ENCODE measurements at places on chromosomes 4 and X.
A peak's percentile ranks its signal among the peaks of the same experiment; 100 is the strongest.

GRCh38 chr4:5969336-5969735 is 48.9 kb downstream of the C4orf50 start:
- DNase-seq, result no peak

DNA sequence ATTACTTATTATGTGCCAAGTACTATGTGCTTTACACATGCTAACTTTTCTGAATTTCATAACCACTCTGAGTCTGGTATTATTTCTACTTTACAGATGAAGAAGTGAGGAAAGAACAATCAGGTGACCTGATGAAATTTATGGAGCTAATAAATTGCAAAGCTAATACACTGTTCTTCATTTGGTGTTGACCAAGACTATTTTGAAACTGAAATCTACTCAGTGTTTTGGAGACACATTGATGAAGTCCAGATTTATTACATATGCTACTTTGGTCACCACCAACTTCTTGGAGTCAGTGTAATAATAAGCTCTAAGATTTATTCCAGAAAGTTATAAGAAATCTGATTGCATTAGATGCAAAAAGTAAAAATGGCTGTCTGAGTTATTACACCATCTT is 637.9 kb downstream of the FAT4 start:
- DNase-seq, result no peak

DNA sequence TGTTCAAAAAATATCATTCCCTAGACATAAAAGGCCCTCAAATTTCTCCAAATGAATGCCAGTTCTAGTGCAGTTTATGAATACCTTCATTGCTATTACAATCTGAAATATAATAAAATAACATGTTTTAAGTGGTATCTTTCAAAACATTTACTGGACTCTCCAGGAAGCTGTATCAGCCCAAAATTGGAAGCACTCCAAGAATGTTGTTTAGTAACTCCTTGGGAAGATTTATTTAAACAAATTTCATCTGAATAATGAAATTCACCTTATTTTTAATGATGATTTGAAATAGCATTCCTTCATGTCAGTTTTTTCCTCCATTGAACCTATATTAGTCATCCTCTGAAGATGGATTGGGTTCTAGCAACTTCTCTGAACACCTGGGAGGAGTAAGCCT is 217.2 kb upstream of the PCDH18 start:
- no peak for DNase-seq

DNA sequence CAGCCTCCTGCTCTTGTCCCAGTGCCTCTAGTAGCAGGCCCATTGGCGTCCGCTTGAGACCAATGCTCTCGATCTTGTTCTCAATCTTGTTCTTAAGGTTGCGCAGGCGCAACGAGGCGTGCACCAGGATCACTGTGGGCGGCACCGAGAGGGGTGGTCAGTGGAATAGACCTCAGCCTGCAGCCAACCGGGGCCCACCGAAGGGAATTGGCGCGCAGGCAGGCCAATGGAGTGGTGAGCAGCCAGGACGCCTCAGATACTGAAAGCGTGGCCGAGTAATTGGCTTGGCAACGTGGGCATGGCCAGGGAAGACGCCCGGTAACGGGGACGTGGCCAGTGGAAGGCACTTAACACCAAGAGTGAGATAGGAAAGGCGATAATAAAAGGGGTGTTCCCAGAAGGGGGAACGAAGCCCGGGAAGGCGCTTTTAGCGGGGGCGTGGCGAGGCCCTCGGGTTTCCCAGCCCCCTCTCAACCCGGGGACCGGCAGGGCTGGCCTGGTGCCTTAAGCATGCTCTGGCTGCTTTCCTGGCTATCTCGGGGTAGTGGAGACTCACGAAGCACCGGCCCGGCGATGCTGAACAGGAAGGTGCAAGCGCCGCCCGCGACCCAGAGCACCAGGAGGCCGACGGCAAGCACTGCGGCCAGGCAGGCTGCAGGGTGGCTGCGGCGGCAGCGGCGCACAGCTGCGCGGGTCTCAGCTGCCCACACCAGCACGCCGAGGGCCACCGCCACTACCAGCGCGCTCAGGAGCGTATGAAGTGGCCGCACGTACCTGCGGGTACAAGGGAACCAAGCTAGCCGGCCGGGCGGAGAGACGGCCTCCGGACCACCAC is 1.7 kb downstream of the PRAF2 start:
- DNase-seq, result no peak

- DNase-seq, result no peak
Observed at GRCh38 chr4:19752599-19752998, 499.1 kb upstream of the SLIT2 start.

- DNase-seq, result no peak
Observed at GRCh38 chr4:105679186-105679585, 29.3 kb downstream of the INTS12 start.

DNA sequence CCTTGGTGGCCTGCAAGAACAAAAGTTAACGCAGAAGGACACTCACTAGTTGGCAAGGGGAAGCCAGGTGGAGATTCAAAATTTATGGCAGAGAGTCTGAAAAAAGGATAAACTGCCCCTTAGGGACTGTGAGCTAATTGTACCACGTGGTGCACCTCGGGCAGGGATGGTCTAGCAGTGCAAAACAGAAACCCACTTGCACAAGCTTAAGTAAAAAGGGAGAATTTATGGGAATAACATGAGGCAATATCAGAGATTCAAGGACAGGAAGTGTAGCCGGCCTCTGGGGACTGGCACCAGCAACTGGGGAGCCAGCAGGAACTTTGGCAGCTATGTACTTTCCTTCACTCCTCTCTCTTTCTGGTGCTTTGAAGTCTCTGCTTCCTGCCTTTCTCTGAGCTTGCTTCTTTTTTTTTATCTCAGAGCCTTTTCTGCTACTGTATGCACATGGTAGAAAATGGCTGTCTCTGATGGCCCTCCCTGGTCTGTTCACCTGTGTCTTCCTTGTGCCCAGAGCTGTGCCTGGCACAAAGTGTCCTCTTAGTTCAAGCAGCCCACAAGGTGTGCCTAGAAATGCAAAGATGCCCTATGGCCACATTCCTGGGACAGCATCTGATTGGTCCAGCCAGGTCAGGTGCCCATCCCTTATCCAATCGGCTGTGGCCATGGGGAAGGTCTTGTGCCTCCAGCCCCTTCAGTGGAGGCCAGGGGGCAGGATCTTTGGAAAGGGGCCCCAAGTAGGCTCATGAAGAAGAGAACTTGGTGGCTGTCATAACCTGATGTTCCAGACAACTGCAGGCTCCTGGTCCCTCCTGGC is 114.8 kb upstream of the ATP6AP2 start:
- no peak for DNase-seq

GRCh38 chr4:123874063-123874462 is 477.5 kb downstream of the SPRY1 start:
- DNase-seq, result no peak

GRCh38 chrX:133392671-133393070 is 22.6 kb downstream of the GPC4 start:
- DNase-seq, result no peak

DNA sequence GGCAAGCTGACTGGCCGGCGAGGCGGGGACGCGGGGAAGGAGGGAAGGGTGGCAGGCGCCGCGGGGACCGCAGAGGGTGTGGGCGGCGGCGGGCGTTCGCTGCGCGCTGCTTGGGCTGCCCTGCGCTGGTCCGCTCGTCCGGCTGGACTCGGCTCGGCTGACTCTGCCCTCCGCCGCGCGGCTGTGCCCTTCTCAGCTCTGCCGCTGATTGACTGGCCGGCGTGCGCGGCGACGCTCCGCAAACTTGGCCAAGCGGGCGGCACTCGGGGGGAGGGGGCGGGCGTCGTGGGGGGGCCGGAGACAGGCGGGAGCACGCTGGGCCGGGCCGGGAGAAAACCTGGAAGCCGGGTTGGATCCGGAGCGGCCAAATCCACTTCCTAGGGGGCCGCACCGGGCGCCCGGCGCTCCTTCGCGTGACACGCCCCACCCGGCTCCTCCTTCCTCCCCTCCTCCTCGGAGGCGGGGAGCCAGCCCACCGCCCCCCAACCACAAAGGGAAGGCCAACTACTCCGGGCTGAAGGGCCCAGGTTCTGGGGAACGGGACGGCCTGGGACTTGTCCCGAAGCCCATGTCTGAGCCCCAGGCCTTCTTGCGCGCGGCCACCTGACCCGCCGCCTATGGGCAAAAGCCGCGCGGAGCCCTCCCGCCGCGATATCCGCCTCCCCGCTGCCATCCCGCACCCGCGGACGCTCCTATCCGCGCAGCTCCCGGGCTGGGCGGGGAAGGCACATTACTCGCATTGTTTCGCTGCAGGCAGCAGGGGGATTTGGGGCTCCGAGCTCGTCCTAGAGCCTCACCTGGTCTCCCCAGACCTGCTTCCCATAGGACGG is at the start of gene GPC4:
TSS of gene GPC4 (minus strand) at position 214 of the 830 bp plus-strand sequence. CDS start 524 bp downstream, outside the sequence.
- DNase-seq, result no peak

DNA sequence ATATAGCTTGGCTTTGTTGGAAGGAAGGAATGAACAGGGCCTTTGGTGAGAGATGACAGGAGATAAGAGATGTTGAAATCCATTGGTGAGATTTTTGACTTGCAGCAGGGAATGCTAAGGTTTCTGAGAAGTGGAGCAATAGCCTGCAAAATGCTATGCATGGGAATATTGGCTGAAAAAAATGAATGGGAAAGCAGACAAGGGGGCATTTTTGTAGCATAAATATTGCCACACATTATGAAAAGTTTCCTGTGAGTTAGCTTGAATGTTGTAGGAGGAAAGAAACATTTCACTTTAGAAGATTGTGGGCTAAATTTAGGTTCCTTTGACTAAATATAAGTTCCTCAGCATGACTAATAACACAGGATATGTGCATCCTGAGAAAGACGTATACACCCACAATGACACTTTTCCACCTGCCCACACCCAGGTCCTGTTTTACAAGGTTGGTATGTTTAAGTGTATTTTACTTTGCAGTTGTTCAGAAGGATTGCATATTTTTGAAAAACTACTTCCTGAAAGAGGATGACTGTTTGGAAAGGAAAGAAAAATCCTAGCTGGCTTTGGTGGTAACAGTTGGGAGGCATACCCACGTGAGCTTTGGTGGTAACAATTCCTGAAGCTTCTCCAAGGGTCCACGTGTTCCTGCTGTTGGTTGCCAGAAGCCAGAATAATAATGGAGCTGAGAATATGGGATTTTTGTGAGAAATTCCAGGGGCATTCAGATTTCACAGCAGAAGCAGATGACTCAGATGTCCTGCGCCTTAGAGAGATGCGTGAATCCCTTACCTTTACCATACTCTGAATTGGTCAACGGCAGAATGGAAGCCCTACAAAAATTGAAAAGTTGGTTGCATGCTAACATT is 28.5 kb downstream of the PHEX start:
- DNase-seq, result no peak

DNA sequence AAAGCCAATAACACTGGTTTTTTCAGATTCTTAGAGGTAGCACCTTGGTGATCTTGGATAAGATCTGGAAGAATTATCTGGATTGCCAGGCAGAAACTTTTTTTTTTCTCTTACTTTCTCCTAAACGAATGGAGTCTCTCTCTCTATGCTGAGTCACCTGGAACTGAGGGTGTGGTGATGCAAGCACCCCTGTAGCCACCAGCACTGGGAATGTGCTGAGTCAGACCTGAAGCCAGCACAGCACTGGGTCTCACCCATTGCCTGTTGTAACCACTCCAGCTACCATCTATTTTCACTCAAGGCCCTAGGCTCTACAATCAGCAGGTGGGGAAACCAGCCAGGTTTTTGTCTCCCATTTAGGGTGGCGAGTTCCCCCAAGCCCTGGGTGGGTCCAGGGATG is 923.8 kb downstream of the RAPGEF2 start:
- DNase-seq, result no peak

GRCh38 chr4:147853706-147854105 is 121.8 kb downstream of the ARHGAP10 start:
- DNase-seq, result no peak

GRCh38 chr4:175562542-175562941 is 249.5 kb downstream of the GPM6A start:
- no peak for DNase-seq

- DNase-seq, result peak; percentile 63
Observed at GRCh38 chr4:122576261-122577188, 44.3 kb downstream of the IL21 start.

GRCh38 chr4:139367421-139368090 is 65.3 kb upstream of the NDUFC1 start:
- no peak for DNase-seq

DNA sequence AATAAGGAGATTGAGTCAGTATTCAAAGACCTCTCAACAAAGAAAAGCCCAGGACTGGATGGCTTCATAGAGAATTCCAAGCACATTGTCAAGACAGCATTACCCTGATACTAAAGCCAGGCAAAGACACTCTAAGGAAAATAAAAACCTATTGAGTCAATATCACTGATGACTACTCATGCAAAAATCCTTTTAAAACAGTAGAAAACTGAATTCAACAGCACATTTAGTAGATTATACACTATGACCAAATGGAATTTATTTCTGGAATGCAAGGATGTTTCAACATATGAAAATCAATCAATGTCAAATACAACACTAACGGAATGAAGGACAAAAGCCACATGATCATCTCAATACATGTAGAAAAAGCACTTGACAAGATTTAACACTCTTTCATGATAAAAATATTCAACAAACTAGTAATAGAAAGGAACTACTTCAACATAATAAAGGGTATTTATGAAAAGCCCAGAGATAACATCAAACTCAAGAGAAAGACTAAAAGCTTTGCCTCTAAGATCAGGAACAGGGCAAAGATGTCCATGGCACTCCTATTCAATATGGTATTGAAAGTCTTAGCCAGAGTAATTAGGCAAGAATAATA is 633.3 kb downstream of the ANKRD50 start:
- no peak for DNase-seq

DNA sequence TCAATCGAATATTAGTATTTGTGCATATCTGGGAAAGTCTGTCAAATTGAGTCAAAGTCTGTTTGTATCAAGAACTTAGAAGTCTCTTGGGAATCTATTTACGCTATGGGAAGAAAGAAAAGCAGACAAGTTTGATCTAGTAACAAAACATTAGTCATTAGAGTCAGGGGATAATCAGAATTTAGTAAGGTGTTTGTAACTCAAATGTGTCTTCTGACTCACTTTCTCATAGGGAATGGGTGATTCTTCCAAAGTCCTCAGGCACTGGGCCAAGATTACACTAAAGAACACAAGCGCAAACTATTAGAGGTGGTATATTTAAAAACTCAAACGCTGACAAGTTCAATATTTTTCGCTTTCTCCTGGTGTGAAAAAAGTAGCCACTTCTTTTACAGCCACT is 926.5 kb downstream of the PDHA2 start:
- no peak for DNase-seq

- DNase-seq, result peak; percentile 24
Observed at GRCh38 chr4:98506462-98507132, 151.8 kb downstream of the TSPAN5 start.

DNA sequence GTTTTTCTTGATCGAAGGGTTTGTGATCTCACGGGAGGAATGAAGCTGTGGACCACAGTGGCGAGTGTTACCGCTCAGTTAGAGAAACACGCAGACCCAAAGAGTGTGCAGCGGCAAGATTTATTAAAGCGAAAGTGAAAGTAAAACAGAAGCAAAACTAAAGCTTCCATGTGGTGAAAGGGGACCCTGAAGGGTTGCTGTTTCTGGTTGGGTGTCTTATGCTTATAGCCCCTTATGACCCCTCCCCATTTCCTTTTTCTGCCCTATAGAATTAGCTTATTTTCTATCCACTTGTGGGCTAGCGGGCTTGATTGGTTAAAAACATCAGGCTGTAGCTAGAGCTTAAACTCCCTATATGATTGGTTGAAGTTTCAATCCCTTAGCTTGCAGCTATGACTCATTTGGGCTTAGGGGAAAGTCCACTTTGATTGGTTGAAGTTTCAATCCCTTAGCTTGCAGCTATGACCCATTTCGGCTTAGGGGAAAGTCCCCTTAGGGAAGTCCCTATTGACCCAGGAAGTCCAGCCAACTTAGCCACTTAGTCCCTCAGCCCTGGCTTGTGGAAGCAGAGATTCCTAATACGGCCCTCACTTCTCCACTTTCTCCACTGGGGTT is 171.2 kb upstream of the NWD2 start:
- DNase-seq, result no peak
